ENCODE measurements at places on chromosomes 1 and 21. TPM values are rescaled to one million over a fixed set of nuclear protein-coding genes. Genes with fewer than 3 reads are reported as not detected.

DNA sequence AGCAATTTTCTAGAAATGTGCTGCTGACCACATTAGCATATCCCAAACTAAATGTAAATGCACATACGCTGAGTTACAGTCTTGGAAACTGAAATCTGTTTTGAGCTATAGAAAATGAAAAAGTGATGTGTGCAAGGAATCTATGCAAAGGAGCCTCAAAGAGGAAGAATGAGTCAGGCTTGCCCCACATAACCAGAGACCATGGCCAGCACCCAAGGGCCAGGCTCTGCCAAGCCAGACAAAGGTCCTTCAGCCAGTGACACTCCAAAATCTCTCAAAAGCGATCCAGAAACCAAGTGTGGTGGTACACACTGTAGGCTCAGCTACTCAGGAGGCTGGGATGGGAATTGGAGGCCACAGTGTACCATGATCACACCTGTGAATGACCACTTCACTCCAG, 195.2 kb downstream of the TOMM20 start:
- no peak for DNase-seq

The FCRL6 gene
- 0.27 TPM for polyA plus RNA-seq

GRCh38 chr1:162389971-162390370, 8.4 kb downstream of the C1orf226 start:
- no peak for DNase-seq

The SLC25A34 gene
- polyA plus RNA-seq, result 3.9 TPM

DNA sequence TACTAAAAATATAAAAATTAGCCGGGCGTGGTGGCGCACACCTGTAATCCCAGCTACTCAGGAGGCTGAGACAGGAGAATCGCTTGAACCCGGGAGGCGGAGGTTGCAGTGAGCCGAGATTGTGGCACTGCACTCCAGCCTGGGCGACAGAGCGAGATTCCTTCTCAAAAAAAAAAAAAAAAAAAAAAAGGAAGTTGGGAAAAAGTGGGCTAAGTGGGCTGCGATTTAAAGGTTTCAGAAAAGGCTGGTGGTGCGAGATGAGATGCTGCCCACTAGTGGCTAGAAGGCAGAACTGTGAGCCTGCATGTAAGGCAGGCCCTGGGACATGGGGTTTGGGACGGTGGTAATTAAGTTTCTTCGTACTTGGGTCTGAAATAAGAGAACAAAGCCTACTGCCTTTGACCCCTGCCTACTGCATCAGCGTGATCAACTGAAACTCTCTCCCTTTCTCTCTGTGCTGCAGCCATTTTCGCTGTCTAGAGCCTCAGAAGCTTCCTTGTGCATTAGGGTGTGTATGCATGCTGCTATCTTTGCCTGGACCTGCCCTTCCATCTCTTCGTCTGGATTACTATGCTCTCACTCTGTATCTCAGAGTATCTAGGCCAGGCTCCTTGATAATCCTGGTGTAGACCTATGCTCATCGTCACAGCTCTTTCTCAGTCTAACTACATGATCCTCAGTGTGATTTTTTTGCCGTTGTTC, 12.4 kb downstream of the FMOD start:
- DNase-seq, result no peak

The CYP4Z1 gene
- 0.52 TPM for polyA plus RNA-seq

- DNase-seq, result no peak
Observed at GRCh38 chr1:28812669-28813468, 899 bp downstream of the OPRD1 start.

DNA sequence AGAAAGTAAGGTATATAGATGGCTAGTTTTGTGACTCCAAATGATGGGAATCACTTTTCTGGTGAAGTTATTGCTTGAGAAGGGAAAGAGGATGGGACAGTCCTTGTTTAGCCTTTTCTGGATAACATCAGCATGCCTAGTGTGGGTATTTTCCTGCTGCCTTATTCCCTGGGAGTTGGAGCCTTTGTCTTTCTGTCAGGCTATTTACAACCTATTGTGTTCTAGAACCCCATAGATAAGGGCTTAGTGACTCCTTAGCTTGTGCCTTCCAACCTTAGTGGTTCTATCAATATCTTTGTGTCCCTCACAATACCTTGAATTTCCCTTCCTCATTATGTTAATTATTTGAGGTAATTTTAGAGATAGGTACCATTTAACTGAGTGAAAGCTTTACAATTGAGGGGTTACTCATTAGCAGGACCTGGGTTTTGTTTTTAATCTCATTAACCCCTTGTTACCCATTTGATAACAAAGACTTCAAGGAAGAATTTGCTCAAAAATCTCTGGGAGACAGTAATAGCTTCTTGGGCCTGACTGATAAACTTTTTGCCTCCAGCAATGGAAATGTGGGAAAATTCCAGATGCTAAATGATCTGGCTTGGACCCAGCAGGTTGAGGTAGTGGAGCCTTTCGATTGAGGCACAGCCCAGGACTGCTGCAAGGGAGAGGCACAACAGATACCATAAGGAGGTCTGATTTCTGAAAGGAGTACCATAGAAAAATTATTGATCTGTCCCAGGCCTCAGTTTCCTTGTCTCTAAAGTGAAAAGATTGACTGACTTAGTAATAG, 49.0 kb downstream of the CACHD1 start:
- DNase-seq, result no peak

GRCh38 chr1:66998972-66999371, 55.0 kb downstream of the SLC35D1 start:
- DNase-seq, result no peak

- DNase-seq, result no peak
Observed at GRCh38 chr21:17903929-17904639, 84.9 kb upstream of the C21orf91 start.

The LPAR3 gene
- polyA plus RNA-seq, result 1.4 TPM

- DNase-seq, result no peak
Observed at GRCh38 chr1:175088525-175088951, 20.9 kb downstream of the TNN start.

The LCE2C gene
- polyA plus RNA-seq, result not detected

DNA sequence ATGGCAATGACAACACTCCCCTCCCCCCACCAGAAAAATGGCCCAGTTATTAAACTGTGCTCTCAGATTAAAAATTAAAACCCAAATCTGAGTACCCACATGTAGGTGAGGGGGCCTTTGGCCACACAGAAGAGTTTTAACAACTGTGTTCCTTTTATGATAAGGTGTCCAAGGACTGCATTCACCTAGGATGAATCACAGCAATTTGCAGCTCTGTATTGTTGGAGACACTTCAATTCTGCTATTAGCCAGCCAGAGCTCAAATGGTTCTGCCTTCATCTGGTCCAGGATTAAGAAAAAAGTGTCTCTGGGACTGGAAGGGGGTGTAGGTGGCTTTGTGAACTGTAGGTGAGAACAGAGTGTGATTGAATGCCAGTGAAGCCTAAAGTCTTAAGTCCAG, 43.3 kb upstream of the DIRAS3 start:
- no peak for DNase-seq

The PMVK gene
- polyA plus RNA-seq, result 34.9 TPM

The NECTIN4 gene
- 4.0 TPM for polyA plus RNA-seq

- no peak for DNase-seq
Observed at GRCh38 chr21:35585878-35586277, 474.4 kb downstream of the SETD4 start.

DNA sequence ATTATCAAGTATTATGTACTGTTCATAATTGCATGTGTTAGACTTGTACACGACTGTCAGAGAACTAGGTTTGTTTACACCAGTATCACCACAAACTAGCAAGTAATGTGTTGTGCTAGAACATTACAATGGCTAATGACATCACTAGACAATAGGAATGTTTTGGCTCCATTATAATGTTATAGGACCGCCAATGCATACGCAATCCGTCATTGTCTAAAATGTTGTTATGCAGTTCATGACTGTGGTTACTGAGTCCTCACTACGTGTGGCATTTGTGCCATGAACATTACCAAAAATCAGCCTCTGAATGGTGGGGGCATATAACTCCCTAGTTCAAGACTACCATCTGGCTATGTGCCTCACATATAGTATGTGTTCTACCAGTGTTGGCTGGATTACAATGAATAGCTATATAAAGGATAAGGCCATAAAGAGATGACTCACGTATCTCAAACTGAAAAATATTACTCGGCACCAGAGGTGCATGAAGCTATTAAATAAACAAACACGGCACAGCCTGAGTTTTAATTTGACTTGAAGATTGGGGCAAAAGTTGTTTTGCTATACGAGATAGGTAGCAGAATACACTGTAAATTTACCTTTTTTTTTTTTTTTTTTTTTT, 89.1 kb upstream of the COL24A1 start:
- DNase-seq, result no peak

GRCh38 chr1:206774093-206774492, 1.8 kb upstream of the IL10 start:
- DNase-seq, result no peak

DNA sequence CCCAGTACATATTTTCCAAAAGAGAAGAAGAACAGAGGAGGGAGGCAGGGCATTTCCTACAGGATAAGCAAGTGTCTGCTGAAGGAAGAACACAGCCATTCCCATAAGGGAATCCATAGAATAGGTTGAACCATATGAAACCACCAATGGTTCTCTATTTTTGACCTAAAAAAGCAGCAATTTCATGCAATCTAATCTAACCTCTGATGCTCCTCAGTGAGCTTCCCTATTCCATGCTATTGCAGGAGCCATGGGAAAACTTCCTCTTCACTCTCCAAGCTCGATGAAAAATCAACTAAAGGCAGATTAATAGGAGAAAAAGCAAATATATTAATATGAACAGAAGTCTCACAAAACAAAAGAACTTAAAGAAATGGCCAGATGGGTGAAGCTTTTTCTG, 50.5 kb downstream of the SIPA1L2 start:
- DNase-seq, result no peak

DNA sequence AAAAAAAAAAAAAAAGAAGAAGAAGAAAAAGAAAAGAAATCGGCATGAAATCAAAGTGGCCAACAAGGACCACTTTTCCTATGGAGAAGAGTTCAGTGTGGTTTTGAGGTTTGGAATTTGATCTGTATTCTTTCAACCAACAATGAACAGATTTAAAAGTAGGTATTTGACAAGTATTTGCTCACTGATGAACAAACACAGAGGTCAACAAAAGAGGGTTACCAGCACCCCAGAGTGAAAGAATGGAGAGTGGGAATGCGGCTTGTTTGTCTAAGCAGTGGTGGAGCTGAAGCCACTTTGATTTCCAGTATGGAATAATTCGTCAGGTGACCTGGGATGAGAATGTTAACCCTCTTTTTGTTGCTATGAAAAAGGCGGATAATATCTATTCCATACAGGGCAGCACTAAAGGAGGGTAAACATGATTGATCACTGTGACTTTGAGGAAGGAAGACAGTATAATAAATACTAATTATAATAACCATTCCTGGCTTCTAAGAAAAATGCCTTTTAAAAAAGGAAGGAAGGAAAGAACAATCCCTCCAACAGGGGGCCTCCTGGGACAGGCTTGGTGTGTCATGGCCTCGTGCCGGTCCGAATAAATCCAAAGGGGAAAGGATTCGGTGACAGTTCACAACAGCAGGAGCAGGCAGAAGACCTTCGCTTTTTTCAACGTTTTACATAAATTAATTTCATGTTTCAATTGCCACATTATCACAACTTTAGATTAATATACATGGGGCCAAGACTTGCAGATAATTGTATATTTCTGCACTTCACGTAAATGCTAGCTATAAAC, 37.2 kb upstream of the SIM2 start:
- no peak for DNase-seq

DNA sequence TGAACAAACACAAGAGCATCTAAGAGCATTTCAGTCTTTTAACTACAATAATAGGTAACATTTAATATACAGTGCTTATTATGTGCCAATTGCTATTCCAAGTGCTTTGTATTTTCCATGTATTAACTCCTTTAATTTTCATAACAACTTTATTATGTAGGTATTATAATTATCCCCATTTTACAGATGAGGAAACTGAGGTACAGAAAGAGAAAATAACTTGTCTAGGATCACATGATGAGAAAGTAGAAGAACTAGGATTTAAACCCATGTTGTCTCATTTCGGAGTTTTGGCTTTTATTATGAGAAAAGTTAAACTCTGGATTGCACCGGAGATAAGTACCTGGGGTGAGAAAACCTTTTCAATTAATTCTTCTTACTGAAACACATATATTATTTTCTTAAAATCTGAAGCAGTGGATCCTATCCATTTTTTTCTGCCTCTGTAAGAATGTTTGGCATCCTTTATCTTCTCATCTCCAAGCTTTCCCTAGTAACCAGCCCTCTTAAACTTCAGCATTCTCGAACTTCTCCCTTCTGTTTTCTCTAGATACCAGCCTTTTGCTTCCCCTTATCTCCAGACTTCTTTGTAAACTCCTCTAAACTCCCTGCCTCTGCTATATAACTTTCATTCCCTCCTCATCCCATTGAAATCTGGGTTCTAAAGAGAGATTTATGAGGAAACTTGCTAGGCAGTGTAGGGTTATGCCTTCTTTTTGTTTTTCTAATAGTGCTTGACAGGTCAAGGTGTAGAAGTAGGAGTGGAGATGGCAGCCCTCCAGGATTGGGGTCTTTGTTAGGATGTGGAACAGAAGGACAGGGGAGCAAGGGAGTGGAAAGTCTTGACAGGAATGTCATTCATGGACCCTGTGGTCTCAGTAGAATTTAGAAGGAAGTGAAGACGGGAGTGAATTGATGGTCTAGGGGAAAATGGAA, 28.3 kb downstream of the POU2F1 start:
- no peak for DNase-seq

- DNase-seq, result peak; percentile 12
Observed at GRCh38 chr1:219405531-219406331, 207.2 kb downstream of the ZC3H11B start.

DNA sequence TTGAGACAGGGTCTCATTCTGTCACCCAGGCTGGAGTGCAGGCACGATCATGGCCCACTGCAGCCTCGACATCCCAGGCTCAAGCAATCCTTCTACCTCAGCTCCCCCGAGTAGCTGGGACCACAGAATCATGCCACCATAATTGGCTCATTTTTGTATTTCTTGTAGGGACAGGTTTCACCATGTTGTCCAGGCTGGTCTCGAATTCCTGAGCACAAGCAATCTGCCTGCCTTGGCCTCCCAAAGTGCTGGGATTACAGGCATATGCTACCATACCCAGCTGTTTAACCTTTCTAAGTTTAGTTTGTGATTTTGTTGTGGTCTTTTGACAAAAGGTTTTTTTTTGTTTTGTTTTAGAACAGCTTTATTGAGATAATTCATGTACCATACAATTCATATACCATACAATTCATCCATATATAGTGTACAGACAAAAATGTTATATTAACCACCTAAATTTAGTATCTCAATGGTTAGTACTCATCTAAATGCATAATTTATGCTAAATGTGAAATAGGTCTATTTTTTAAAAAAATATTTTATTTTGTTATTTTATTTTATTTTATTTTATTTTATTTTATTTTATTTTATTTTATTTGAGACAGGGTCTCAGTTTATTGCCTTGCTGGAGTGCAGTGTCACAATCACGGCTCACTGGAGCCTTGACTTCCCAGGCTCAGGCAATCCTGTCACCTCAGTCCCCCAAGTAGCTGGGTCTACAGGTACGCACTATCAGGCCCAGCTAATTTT, 8.9 kb downstream of the ZMPSTE24 start:
- no peak for DNase-seq

DNA sequence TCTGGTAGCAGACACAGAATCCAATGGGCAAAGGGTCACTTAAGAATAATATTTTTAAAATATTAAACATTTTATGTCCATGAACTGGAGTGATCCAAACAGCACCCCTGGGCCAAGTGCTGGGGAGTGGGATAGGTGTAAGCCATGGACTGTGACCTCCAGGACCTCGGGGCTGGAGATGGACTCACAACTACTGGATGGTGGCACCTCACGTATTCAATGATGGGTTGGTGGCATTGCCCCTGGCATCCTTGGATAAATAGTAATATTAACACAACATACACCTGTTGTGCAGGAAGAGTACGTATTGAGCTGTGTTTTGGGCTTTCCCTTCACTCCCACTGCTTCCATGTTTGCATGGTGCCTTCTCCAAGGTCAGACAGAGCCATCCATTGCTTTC, 39.3 kb upstream of the TENT5C start:
- no peak for DNase-seq

GRCh38 chr1:59292562-59292961, 4.3 kb upstream of the FGGY start:
- DNase-seq, result no peak
